Activated naive CD8-positive, alpha-beta T cell treated with anti-CD3 and anti-CD28 coated beads, Interleukin-2, amount 10 ng/mL, durations not matched to agents 7 days and 5 days (primary cell): ENCODE measurements at places on chromosomes 12 and 14. TPM values are rescaled to one million over a fixed set of nuclear protein-coding genes. Genes with fewer than 3 reads are reported as not detected.

Gene GARIN6
- total RNA-seq = not detected

Gene SOAT2
- total RNA-seq = 9.8 TPM

Gene ADIPOR2
- 50.2 TPM for total RNA-seq

Gene SDR39U1
- 75.7 TPM for total RNA-seq

Gene CFAP251
- 1.4 TPM for total RNA-seq

Gene DCN
- total RNA-seq = not detected

DNA sequence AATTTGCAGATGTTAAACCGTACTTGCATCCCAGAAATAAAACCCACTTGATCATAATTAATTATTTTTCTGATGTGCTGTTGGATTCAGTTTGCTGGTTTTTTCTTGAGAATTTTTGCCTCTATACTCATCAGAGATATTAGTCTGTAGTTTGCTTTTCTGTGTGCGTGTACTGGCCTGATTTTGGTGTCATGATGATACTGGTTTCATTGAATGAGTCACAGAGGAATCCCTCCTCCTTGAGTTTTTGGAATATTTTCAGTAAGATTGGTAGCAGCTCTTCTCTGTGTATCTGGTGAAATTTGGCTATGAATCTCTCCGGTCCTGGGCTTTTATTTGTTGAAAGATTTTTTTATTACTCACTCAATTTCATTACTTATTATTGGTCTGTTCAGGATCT is 100.4 kb upstream of the PMCH start:
- no peak for DNase-seq

GRCh38 chr14:100290607-100291304 is 15.5 kb downstream of the SLC25A29 start:
- DNase-seq = no peak

- DNase-seq = no peak
Observed at GRCh38 chr14:94466706-94467370, 9.2 kb downstream of the SERPINA9 start.

- DNase-seq = no peak
Observed at GRCh38 chr14:33897382-33897781, 53.5 kb downstream of the EGLN3 start.

GRCh38 chr14:104326848-104327247 is 188.5 kb downstream of the KIF26A start:
- DNase-seq = no peak

DNA sequence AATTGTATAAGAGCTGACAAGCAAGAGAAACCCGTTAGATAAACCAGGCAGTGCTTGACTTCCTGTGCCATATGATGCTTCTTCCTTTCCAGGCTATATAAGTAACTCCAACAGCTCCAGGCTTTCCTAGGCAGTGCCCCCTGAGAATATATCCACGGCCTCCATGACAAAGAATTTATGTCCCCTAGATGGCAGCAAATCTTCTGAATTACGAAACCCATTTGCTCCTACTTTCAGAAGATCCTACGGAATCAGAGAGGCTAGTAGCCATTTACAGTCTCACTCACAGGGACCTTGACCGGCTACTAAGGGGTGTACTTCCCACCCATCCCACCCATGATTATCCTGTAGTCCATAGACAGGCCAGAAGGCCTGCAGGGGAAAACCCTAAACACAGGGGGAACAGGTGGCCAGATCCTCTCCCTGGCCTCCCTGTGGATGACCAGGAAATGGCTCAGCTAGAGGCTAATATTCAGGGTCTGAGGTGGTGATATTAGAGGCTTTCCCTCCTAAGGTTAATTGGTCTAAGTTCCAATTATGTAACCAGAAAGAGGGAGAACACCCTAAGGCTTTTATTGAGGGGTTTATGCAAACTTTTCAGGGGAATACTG is 77.2 kb upstream of the DCD start:
- no peak for DNase-seq

- no peak for DNase-seq
Observed at GRCh38 chr12:67318786-67319185, 49.6 kb downstream of the CAND1 start.

- DNase-seq = no peak
Observed at GRCh38 chr12:179131-179884, 34.6 kb downstream of the SLC6A12 start.

DNA sequence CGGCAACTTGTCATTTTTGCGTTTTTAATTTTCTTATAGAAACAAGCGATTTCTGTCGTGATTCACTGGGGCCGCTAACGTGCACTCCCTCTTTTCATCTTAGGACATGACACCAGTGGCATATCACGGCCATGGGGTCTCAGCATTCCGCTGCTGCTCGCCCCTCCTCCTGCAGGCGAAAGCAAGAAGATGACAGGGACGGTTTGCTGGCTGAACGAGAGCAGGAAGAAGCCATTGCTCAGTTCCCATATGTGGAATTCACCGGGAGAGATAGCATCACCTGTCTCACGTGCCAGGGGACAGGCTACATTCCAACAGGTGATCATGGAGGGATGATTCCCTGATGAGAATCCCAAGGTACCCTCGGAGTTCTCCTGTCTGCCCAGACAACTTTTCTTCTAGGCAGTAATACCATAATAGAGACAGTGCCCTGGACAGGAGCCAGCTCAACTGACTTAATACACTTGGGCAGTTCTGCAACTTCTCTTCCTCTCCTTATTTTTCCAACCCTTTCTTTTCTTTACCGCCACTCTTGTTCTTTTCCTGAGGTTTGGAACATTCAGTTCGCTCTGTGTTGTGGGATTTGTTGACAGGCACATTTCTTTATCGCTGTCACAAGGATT is 821 bp downstream of the TMEM106C start:
- DNase-seq = no peak

GRCh38 chr12:48857278-48857994 is 5.5 kb upstream of the DDX23 start:
- DNase-seq = no peak

DNA sequence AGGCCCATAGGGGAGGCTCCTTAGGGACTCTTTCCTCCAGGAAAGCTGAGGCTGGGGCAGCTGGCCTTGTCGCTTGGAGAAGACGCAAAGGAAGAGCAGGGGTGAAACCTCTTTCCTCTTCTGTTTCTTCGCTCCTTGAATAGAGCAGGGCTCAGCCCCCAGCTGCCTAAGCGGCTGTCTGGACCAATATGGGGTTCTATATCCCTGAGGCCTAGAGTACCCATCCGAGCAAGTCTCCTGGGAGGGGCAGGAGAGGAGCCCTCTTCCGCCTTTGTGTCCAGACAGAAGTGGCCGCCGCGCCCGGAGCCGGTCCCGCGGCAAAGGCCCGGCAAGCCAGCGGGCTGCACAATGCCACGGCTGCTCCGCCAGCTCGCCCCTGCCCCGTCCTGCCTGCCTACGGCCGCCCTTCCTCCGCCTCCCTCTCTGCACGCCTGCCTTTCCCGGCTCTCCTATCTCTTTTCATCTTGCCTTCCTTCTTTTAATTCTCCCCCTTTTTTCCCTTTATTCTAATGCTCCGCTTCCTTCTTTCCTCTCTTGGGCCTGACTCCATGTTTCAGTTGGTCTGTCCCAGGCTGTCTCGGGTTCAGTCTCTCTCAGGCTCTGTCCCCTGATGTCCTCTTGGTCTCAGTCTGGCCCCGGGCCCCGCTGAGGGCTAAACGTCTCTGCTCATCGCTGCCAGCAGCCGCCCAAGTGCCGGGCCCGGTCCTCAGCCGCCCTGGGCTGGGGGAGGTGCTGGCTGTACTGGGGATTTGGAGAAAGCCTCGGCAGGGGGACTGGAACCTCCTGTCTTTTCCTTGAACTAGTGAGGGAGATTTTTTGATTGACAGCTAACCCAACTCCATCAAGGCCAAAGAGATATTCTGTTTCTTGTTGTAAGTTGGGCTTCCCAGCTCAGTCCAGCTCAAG is 2.5 kb upstream of the HOXC9 start:
- DNase-seq = no peak

DNA sequence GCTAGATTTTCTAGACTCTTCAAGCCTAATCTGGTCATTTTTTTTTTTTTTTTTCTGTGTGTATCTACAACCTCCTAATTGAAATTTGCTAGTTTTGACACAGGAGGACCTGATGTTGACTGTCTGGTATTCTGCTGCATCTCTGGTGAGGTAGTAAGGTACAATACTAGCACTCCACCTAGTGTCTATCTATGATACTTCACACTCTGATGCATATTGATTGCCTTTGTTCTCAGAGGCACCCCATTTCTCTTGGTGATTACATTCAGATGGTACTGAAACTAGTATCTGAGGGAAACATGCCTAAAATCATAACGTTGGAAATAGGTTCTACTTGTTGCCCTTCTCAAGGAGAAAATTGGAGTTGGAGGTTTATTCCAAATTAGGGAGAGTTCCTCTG is 930.5 kb upstream of the NOVA1 start:
- DNase-seq = no peak

DNA sequence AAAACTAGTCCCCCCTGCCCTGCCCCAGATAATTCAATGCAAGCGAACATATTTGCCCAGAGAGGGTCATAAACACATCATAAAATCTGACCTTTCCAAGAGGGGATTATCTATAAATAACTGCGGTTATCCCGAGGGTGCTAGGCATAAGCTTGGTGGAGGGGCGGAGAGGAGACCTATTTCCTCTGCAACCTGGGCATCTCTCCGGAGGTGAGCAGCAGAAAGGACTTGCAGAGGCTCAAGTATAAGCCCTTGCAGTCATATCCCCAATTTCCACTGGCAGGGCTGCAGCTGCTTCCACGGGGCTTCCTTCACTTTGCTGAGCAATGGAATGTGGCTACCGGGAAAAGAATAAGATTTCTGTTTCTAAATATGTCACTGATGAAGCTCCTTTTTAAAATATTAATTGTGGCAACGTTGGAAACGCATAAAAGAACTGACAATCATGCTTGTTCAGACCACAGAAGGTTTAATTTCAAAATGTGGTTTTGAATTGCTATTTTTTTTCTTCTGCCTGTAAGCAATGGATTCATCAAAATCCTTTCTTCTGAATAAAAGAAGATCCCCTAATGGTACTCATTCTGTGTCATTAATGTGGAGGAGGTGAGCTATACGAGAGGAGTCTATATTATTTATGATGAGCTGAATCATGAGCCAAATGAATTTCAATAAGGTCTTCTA is 268.9 kb upstream of the ATP2B1 start:
- DNase-seq = no peak

GRCh38 chr12:44314007-44314500 is 478.2 kb downstream of the TMEM117 start:
- DNase-seq = no peak

DNA sequence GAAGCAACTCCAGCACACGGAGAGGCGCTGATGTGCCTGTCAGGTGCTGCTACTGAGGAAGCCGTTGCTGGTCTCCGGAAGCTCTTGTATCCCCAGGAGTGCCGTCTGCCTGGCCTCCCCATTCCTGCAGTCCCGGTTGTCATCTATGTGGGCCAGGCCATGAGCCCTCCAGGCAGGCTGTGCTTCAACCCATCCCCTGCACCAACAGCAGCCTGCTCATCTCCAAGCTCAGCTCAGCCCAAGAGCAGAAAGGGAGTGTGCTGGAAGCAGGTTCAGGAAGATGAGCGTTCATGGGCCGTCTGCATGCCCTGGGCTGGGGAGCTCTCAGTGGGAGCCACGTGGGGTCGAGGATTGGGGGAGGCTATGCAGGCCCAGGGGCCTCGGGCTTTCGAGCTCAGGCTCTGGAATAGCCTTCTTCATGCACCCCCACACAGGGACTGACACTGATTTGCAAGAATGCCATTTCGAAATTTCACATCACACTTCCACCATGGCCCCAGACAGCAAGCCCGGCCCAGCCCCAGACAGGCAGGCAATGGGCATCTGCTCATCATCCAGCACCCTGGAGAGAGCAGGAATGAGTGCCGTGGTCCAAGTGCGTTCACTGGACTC is 164.5 kb downstream of the KIF26A start:
- no peak for DNase-seq

- DNase-seq = no peak
Observed at GRCh38 chr14:102659797-102660196, 67.3 kb downstream of the RCOR1 start.

DNA sequence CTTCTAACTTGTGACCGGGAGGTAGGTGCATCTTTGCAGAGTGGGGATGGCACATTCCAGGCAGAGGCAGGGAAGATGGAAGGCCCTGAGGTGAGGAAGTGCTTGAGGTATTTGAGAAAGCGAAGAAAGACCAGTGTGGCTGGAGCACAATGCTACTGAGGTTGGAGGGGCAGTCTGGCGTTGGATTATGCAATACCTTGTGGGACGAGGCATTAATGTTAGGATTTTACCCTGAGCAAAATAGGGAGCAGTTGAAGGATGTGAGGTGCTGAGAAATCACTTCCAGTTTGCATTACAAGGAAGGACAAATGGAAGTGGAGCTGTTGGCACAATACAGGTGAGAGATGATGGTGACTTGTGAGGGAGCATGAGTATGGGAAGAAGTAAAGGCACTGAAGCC is 145.5 kb downstream of the KCNA5 start:
- no peak for DNase-seq

DNA sequence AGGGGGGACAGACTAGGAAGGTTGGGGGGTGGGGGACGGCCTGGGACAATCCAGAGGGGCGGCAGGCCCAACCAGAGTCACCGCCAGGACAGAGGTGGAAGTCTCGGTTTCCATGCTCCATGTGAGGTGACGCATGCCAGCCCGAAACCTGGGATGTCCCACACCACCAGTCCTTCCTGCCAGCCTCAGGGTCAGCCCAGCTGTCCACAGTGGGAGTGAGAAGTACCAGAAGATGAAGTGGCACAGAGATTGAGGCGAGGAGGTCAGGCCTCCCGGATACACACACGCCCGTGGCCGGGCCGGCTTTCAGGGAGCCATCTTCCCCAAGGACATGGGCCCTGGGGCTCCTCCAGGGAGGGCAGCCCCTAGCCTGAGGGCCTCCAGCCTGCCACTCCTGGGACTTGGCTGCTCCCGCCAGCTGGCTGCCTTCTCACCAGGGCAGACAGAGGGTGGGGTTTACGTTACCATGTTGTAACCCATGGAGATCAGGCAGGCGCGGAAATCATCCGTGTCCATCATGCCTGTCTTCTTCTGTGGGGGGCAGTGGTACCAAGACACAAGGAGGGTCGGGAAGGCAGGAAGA is 85.2 kb upstream of the ZFP36L1 start:
- DNase-seq = no peak

GRCh38 chr14:80988735-80989429 is 33.5 kb downstream of the TSHR start:
- DNase-seq = no peak

GRCh38 chr12:101298426-101298825 is 18.5 kb downstream of the UTP20 start:
- DNase-seq = no peak

DNA sequence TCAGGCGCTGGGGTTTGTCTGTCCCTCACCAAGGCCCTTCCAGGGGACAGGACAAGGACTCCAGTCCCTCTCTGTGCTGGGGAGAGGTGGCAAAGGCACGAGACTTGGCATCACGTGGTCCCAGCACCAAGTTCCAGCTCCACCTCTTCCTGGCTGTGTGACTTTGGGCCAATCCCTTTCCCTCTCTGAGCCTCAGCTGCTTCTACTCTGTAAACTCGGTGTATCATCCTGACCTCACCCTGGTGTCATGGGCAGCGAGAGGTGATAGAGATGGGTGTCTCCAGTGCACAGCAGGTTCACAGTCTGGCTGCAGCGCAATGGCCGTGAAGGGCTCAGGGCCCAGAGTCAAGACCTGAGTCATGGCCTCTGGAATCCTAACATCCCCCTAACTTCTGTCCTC is 54.0 kb downstream of the MVK start:
- DNase-seq = no peak
